ENCODE measurements at places on chromosomes 5 and 9. TPM values are rescaled to one million over a fixed set of nuclear protein-coding genes. Genes with fewer than 3 reads are reported as not detected.

DNA sequence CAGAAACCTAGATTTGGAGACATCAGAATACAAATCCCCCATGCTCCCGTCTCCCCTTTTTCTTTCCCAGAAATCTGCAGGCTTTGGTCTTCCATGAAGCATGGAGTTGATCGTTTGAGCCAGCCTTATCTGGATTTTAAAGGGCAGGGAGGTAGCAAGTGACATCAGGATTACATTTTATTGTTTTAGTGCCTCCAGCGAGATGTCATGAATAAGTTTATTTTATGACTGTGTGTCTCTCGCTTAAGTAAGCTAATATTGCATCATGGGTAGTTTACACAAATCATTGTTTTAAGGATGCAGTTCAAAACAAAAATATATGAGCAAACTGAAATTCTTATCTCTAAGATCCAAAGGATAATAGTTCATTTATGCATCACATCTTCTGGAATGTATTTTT lies 50.7 kb upstream of the TNFSF8 start:
- no peak for DNase-seq

- DNase-seq: no peak
Observed at GRCh38 chr9:137828527-137829259, 48.9 kb upstream of the CACNA1B start.

- no peak for DNase-seq
Observed at GRCh38 chr5:5800801-5801761, 378.6 kb downstream of the ICE1 start.

GRCh38 chr5:98776066-98776705 lies 2.7 kb downstream of the RGMB start:
- no peak for DNase-seq

DNA sequence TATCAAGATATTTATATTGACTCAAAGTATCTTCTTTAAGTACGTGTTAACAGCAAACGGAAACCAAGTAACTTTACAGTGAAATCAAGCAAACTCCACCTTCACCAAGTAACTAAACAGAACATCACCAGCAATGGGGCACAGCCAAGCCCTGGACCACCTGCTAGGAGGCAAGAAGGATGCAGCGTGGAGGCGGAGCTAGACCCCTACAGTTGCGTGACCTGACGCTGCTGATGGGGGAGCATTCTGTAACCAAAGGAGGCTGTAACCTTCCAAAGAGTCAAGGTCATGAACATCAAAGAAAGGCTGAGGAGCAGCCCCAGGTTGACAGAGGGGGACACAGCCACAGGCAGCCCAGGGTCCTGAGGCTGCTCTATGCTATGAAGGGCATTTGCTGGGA lies 6.1 kb downstream of the VAV2 start:
- no peak for DNase-seq

GRCh38 chr5:73160239-73160671 lies 12.7 kb upstream of the TMEM174 start:
- no peak for DNase-seq

DNA sequence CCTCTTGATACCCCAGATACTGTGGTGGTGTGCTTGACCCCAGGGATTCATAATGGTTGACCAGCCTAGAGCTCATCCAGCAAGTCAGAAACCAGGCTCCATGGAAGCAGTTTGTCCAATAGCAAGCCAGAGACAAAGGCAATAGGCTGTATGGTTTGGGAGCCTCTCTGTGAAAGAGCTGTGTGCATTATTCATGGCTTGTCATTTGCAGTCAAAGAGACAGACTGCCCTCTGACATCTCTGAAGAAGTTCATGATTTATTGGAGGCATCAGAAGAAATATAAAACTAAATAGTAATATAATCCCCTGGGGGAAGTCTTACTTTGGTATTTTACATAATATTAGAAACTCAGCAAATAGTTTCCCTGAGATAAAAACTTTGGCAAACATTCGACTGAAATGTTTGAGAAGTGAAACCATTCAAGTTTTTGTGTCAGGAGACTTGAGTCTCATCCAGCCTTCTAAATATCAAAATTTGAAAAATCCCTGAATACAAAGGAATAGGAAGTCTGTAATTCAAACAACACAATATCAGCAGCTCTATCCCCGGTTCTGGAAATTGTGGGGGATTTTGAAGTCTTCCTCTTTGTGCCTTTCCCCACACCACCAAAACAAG lies 250.3 kb downstream of the ZSWIM6 start:
- DNase-seq: no peak

DNA sequence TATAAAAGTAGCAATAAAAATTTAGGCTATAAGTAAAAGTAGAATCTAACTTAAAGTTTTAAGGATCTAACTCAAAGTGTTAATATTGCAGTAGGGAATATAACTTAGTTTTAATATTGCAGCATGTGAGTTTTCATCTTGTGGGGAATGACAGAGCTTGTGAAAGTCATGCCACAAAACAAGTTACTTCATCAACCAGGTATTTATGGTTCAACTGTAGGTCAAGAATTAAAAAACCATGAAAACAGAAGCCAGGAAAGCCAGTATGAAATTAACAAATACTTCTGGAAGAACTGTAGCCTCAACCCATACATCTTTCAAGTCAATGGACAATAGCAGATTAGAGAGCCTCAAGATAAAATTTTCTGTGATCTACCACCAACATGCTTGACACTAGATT lies 19.0 kb downstream of the HMGCS1 start:
- DNase-seq: no peak

- DNase-seq: no peak
Observed at GRCh38 chr9:92518199-92518598, 17.6 kb downstream of the ECM2 start.

GPX3 gene
- 1.2 TPM for total RNA-seq

DCAF12 gene
- total RNA-seq: 21.5 TPM

FAM151B gene
- 0.32 TPM for total RNA-seq

DMRTA1 gene
- total RNA-seq: not detected

Measured in CD4-positive, CD25-positive, alpha-beta regulatory T cell (primary cell).